ENCODE measurements at places on chromosomes 7 and 10. TPM values are rescaled to one million over a fixed set of nuclear protein-coding genes. Genes with fewer than 3 reads are reported as not detected.

MMS19 gene
- total RNA-seq, result 78.1 TPM

SPAM1 gene
- total RNA-seq, result not detected

ASB4 gene
- not detected for total RNA-seq

NDUFA5 gene
- total RNA-seq, result 50.7 TPM

PRPS1L1 gene
- total RNA-seq, result not detected

All from bladder microvascular endothelial cell (primary cell).